Smooth muscle cell of bladder (primary cell): ENCODE measurements at places on chromosomes 1 and 21. TPM values are rescaled to one million over a fixed set of nuclear protein-coding genes. Genes with fewer than 3 reads are reported as not detected.

The SELE gene
- not detected in 2 replicates for total RNA-seq

The TFF2 gene
- total RNA-seq, result not detected in 2 replicates

The S100A6 gene
- total RNA-seq, result 1,840 and 3,415 TPM in 2 replicates

The FAM3B gene
- not detected in 2 replicates for total RNA-seq

The DNALI1 gene
- 1.7 and 4.0 TPM in 2 replicates for total RNA-seq

The C8A gene
- not detected in 2 replicates for total RNA-seq

The FBXO2 gene
- 1.7 and 2.8 TPM in 2 replicates for total RNA-seq

The CFAP107 gene
- not detected in 2 replicates for total RNA-seq
